M059J (cell line): ENCODE measurements at places on chromosomes 6 and 20. TPM values are rescaled to one million over a fixed set of nuclear protein-coding genes. Genes with fewer than 3 reads are reported as not detected.

FAM83D gene
- total RNA-seq = 102 and 121 TPM in 2 replicates

RIPOR2 gene
- total RNA-seq = 18.6 and 22.9 TPM in 2 replicates

BFSP1 gene
- 4.8 and 5.5 TPM in 2 replicates for total RNA-seq

- DNase-seq = no peak
Observed at GRCh38 chr6:46299253-46299652, 128.5 kb upstream of the ENPP5 start.

DNA sequence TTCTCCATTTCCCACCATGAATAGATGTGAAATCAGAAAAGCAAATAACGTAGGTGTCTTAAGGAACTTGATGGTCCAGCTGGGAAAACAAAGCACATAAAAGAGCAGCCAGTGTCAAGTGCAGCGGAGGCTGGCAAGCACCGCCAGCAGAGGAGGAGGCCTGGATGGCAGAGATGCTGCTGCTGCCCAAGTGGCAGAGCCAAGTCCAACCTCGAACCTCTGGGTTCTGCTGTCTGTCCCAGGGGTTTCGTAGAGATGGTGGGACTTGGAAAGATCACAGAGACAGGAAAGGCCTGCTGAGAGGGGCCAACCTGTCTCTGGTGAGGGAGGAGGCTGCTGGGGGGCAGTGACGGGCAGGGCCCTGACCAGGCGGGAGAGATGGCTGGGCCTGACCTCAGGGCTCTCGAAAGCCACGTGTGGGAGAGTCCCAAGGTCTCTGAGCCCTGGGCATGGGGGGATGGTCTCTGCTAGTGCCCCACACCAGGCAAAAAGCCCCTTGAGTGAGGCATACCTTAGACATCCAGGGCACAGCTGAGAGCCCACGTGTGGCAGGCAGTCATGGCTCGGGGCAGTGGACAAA is 77.3 kb downstream of the TCP11 start:
- DNase-seq = no peak

- DNase-seq = peak; percentile 91
Observed at GRCh38 chr6:148524976-148525375, 182.3 kb downstream of the SASH1 start.

GRCh38 chr6:80637312-80637711 is 530.8 kb downstream of the BCKDHB start:
- peak; percentile 78 for DNase-seq

GRCh38 chr6:143575440-143575839 is 63.9 kb upstream of the FUCA2 start:
- DNase-seq = peak; percentile 82

GRCh38 chr6:109050012-109050411 is 44.6 kb downstream of the SESN1 start:
- no peak for DNase-seq

- no peak for DNase-seq
Observed at GRCh38 chr20:58629215-58629580, 21.9 kb upstream of the STX16 start.

GRCh38 chr20:44405257-44405656 is 49.8 kb downstream of the HNF4A start:
- peak; percentile 42 for DNase-seq
